CD4-positive, alpha-beta T cell treated with Interleukin-10 for 1 hour (primary cell): ENCODE measurements at places on chromosomes 6 and 20.

- no peak for DNase-seq
Observed at GRCh38 chr6:47168180-47168579, 126.0 kb upstream of the ADGRF1 start.

DNA sequence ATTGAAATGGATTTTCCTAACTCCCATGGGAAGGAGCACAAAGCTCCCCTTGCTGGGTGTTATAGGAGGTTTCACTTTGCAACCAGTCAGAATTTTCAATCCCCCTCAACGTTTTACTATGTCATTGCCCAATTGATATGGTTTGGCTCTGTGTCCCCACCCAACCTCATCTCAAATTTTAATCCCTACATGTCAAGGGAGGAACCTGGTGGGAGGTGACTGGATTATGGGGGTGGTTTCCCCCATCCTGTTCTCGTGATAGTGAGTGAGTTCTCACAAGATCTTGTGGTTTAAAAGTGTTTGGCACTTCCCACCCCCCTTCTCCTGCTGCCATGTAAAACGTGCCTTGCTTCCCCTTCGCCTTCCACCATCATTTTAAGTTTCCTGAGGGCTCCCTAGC lies 62.9 kb downstream of the ZMYND8 start:
- DNase-seq = no peak

DNA sequence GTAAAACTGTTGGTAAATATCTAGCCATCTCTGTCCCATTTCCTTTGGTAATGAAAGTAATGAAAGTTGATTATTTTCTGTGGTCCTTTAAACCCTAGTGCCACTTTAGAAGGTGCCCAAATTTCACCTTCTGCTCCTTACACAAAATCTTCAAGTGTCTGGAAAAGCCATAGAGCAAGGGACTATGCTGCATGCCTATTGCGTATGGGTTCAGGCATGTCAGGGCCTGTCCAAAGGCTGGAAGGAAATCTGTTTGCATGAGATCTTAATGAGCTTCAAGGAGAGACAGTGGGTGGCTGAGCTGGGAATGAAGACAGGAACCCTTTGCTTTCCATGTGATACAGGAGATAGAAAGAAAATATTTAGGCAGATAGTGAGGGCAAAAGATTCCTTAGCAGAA lies 66.6 kb upstream of the CCN6 start:
- DNase-seq = no peak

- no peak for DNase-seq
Observed at GRCh38 chr6:52925042-52925441, 15.5 kb upstream of the GSTA3 start.

GRCh38 chr6:32983493-32983848 lies 15.1 kb downstream of the BRD2 start:
- DNase-seq = no peak

DNA sequence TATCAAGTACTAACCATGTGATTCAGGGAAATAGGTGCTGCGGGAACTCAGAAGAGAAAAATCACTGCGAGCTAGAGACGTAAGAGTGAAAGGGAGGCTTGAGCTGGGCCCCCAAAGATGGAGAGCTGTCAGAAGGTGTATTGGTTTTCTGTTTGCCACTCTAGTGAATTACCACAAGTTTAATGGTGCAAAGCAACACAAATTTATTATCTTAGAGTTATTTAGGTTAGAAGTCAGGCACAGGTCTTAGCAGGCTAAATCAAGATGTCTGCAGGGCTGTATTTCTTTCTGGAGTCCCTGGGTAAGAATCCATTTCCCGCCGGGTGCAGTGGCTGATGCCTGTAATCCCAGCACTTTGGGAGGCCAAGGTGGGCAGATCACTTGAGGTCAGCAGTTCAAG lies 2.5 kb downstream of the ZSWIM3 start:
- no peak for DNase-seq

- no peak for DNase-seq
Observed at GRCh38 chr6:43221046-43221972, 8.0 kb downstream of the DNPH1 start.

GRCh38 chr6:137309078-137309762 lies 90.0 kb upstream of the IFNGR1 start:
- peak; percentile 12 for DNase-seq

GRCh38 chr20:36274181-36274841 lies 31.8 kb upstream of the DLGAP4 start:
- no peak for DNase-seq

DNA sequence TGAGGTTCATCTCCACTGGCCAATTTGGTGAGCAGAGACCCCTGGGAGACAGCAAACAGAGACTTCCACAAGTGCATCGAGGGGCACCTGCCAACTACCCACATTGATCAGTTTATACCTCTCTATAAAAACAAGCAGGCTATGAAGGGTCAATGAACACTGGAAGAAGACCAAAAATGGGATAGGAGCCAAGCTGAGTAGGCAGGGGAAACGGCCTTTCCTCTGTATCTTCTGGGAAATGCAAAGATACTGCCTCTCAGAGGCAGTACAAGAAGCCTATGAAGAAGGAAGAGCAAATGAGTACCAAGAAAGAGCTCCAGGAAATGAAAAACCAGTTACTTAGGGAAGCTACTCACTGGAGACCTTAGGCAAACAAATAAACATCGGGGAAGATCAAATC lies 247.7 kb downstream of the GMDS start:
- DNase-seq = no peak

DNA sequence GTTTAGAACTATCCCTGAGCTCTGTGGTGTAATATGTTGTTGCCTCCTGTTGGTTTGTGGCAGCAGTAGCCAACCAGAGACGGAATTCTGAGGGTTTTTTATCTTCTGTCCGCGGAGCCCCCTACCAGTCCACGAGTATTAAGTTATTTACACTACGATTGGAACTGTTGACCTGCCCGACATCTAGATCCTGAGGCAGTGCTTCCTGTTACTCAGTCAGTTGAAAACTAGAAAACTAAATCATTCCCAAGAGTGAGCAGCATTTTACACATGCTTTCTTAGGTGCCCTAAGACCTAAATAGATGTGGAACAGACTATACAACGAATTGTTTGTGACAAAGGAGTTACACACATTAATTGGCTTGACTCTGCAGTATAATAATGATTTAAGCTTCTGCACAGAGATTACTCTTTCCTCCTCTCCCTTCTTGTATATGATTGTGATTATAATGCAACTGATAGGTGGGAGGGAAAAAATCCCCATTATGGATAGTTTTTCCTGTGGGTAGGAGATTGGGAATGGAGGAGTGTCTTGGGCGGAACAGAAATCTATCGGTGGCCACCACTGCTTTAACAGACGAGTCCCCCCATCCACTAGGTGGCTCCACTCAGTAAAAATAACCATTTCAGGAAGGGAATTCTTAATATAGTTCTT lies 1.7 kb downstream of the LOC128125822 start:
- peak; percentile 71 for DNase-seq

GRCh38 chr6:149340200-149340599 lies 22.7 kb downstream of the TAB2 start:
- no peak for DNase-seq

GRCh38 chr6:32890831-32891230 lies 36.8 kb downstream of the PSMB9 start:
- no peak for DNase-seq

- no peak for DNase-seq
Observed at GRCh38 chr6:168078943-168079405, at the start of gene FRMD1. TSS of gene FRMD1 (minus strand) at chr6:168079212. CDS start at chr6:168079094, 118 bp downstream.

DNA sequence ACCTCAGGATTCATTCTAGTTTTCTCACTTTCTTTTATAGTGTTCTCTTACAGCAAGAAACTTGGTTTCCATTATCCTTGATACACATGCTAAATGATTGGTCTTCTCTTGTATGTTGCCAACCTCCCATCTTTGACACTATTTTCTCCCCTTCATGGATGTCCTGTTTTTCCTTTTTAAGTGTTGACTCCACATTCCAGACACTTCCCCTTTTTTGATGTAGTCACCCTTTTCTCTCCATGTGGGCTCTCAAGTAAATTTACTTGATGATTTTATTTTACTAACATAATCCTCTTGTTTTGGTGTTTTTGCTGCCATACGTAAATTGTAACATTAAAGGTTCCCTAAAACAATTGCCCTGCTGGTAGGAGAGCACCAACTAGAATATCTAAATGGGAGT lies 148.1 kb downstream of the ZFAND3 start:
- DNase-seq = no peak

- DNase-seq = peak; percentile 50
Observed at GRCh38 chr6:27332692-27333641, 20.9 kb upstream of the POM121L2 start.

DNA sequence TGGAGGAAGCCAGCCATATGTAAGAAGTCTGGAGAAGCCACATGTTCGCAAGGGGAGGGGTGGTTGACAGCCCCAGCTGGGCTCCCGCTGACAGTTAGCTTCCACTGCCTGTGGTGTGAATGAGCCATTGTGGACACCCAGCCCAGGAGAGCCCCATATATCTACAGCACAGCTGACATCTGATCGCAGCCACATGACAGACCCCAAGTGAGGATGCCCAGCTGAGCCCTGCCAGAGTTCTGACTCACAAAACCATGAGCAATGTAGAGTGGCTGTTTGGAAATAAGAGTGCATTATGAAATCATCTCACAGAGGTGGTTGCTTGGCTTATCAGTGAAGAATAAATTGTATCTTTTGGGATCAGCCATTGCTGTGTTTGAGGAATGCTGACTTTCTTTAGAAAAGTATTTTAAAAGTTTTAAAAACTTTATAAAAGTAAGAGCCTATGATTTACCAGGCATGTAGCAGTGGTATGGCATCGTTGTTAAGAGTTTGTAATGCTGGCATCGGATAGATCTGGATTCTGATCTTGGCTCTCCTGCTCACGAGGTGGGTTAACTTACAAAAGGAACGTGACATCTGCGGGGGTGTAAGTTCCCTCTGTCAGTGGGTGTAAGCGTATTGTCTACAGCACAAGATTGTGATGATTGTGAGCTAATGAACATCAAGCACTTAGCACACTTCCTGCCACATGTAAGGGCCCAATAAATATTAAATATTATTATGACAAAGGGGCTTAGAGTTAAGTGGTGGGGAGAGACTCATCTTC lies 24.1 kb downstream of the CFAP61 start:
- DNase-seq = no peak

DNA sequence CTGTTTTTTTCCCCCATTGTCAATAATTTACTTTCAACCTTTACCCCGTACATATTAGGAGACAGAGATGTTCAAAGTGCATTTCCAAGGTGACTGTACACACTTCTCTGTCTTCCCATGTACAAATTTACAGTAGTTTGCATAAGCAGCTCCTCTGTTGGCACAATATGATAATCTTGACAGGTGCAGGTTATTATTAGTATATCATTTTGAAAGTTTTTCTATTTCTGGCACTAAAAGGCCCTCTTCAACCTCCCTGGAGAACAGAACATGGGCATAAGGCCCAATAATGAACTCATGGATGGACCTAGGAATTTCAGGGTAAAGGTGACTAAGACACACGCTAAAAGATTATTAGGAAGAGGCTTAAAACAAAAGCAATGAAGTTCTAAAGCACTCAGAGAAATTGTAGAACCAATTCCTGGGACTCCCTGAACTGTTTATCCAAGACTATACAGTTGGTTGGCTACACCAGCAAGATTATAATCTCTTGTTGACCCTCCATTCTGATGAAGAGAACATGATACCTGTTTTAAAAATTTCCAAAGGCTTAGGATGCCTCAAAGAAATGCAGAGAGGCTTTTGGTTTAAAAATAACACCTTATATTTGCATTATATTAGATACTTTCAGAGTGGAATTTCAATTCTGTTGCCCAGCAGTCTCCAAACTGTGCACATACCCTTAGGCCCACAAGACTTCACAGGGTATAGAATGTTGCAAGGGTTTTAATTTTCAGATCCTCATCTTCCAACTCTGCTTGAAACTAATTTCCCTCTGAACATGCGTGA lies 1.1 kb downstream of the AIG1 start:
- no peak for DNase-seq

GRCh38 chr20:51622004-51622874 lies 79.7 kb upstream of the NFATC2 start:
- no peak for DNase-seq

GRCh38 chr6:142945446-142946180 lies 637 bp upstream of the HIVEP2 start:
- DNase-seq = peak; percentile 80

DNA sequence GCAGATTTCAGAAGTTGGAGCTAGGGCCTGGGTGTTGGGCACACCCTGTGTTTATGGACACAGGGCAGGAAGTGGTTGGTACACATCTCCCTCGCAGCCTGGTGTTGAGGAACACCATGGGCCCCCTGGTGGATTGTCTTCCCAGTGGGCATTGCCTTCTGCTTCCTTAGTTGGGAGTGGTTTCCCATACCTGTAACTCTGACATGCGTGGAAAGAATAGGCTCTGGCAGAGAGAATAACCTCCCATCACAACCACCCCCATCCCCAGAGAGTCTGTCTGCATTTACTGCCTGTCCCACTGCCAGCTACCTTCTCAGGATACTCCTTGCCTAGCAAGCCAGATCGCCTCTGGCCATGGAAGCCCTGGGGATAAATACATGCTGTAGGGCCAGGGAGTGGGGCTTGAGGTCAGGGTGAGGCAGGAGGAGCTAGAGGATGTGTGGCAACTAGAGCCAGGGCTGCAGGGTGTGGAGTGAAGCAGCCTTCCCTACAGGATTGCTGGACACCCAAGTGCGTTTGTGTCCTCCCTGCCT lies 14.7 kb downstream of the LRRC73 start:
- DNase-seq = peak; percentile 48

GRCh38 chr20:15476781-15477180 lies 1096.5 kb downstream of the KIF16B start:
- DNase-seq = no peak

DNA sequence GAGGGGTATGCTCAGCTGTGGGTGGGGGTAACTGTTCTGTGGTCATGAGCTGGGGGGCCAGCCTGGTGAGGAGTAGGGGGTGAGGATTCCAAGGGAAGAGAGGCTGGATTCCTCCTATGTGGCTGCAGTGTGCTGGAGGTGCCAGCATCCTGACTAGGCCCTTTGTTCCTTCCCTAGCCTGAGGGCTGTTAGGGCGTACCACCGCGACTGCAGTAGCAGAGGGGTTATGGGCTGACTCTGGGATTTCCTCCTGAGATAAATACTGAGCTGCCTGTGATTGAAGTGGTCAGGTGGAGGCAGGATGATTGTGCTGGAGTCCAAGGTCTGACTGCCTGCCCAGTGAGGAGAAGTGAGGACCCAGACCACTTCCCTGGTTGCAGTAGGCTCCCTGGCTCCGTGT lies 205.3 kb downstream of the ADGRG6 start:
- DNase-seq = no peak

DNA sequence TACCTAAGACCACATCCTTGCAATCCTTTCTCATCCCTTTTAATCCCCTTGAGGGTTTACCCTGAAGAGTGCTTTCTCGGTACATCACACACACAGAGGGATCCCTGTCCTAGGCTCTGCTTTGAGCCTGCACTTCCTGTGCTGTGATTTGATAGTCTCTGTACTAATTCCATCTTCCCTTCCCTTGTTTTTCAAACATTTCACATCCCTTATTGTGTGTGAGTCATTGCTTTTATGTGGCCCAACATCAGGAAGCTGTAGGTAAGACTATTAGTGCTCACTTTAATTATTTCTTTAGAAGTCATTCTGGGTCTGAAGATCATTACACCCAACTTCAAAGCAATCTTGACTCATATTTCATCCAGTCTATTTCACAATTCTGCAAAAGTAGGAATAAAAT lies 57.2 kb upstream of the ANKEF1 start:
- no peak for DNase-seq

GRCh38 chr20:64080813-64081623 lies 1.1 kb downstream of the OPRL1 start:
- no peak for DNase-seq

GRCh38 chr6:39143238-39143930 lies 28.4 kb upstream of the SAYSD1 start:
- no peak for DNase-seq
